ENCODE measurements at places on chromosomes 7 and 10. TPM values are rescaled to one million over a fixed set of nuclear protein-coding genes. Genes with fewer than 3 reads are reported as not detected.

GRCh38 chr7:4882169-4883032 lies 1.1 kb downstream of the RADIL start:
- peak overlapping the region; percentile 59 for H3K27ac ChIP-seq
- no peaks in the 10 kb centered on the region for H3K4me1 ChIP-seq
- peak; percentile 13 for DNase-seq
- no peaks in the 10 kb centered on the region for H3K27me3 ChIP-seq

GRCh38 chr10:79376751-79377556 lies 29.7 kb downstream of the PPIF start:
- H3K27ac ChIP-seq, result no peak overlapping the region
- H3K36me3 ChIP-seq, result no peaks in the 10 kb centered on the region
- H3K4me3 ChIP-seq, result no peak overlapping the region
- DNase-seq, result no peak
- H3K27me3 ChIP-seq, result no peaks in the 10 kb centered on the region
- H3K4me1 ChIP-seq, result peaks cover 14% of the 10 kb centered on the region

DNA sequence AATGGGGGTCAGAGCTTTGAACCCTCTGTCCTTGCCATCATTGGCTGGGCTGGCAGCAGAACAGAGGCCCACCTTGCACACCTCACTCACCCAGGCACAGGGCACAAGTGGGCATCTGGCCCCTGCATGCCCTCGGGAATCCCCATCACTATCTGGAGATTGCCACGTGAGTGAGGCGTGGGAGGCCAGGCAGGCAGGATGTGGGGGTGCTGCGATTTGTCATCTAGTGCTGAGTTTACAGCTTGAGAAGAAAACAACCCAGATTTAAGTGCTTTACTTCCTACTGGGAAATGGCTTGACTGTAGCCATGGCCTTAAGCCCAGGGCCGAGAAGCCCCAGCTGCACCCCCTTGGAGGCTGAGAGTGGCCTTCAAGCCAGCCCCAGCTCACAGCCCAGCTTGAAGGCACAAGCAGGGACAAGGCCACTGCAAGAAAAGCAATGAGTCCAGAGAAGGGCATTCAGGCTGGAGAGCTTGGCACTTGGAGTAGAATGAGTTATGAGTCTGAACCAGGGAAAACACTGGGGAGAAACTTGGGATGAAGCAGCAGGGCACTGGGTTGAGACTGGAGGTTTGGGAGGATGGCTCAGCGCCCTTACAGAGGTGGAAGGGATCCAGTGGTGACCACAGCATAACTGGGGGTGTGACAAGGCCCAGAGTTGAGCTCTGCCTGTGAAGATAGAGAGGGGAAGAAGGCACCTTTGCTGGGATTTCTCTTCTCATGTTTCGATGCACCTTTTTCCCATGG lies 123.0 kb downstream of the CXCL12 start:
- H3K4me1 ChIP-seq, result no peaks in the 10 kb centered on the region
- no peaks in the 10 kb centered on the region for H3K36me3 ChIP-seq
- no peak overlapping the region for H3K4me3 ChIP-seq
- H3K27ac ChIP-seq, result no peak overlapping the region
- DNase-seq, result no peak

- H3K27ac ChIP-seq, result no peak overlapping the region
- no peaks in the 10 kb centered on the region for H3K4me1 ChIP-seq
- no peaks in the 10 kb centered on the region for H3K36me3 ChIP-seq
- no peak for DNase-seq
- no peaks in the 10 kb centered on the region for H3K27me3 ChIP-seq
- H3K4me3 ChIP-seq, result no peak overlapping the region
Observed at GRCh38 chr10:97222326-97222961, 36.7 kb upstream of the SLIT1 start.

GRCh38 chr10:132120734-132121510 lies 55.2 kb downstream of the JAKMIP3 start:
- no peaks in the 10 kb centered on the region for H3K4me1 ChIP-seq
- H3K27me3 ChIP-seq, result no peaks in the 10 kb centered on the region
- no peak overlapping the region for H3K4me3 ChIP-seq
- H3K27ac ChIP-seq, result no peak overlapping the region
- H3K36me3 ChIP-seq, result no peaks in the 10 kb centered on the region
- DNase-seq, result no peak

DNA sequence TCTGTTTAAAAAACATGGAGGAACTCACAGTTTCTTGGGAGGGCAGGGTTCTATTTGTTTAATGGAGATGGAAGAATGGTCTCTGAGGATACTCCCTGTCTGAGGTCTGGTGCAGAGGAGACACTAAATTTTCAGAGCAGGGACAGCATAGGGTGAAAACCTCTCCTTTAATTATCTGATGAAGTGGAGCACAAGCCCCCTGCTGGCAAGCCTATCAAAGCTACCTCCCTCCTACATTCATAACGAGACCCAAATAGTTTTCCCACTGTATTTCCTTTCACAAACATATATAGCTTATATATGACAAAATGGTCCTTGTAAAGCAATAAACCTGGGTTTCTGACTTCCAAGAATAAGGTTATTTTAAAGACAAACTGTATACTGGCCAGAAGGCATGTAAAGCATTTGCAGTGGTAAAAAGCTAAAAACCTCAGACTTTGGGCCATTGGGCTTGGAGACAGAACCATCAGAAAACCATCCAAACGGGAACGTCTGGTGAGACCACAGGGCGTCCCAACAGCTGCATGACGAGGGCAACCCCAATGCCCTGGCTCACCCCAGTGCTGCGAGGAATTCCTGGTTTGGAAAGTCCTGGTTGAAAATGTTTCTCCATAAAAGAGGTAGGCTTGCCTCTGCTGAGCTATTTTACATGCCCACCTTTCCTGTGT lies 201.3 kb downstream of the FANK1 start:
- no peaks in the 10 kb centered on the region for H3K36me3 ChIP-seq
- H3K4me3 ChIP-seq, result no peak overlapping the region
- H3K27ac ChIP-seq, result no peak overlapping the region
- no peaks in the 10 kb centered on the region for H3K4me1 ChIP-seq

The MNX1 gene
- total RNA-seq, result 2.9 TPM
